ENCODE measurements at places on chromosomes 4 and X.

DNA sequence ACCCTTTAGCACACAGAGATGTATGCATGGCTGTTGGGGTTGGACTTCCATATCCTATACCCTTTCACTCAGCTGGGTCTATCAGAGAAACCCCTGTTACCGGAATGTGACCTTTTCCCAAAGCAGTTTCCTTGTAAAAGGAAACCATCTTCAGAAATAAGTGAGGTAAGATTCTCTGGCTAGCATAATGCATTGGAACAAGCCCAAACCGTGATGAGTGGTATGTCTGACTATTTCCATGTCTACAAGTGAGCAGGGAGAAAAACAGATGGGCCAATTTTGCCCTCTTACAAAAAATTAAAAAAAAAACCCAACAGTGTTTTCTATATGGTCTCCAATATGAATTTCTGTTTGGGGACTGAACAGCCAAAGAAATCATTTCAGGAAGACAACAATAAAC is 283.9 kb downstream of the SMARCA1 start:
- no peak for DNase-seq
- H3K4me3 ChIP-seq, result no peak overlapping the region
- H3K36me3 ChIP-seq, result no peaks in the 10 kb centered on the region
- no peaks in the 10 kb centered on the region for H3K4me1 ChIP-seq
- no peaks in the 10 kb centered on the region for H3K27me3 ChIP-seq
- no peak overlapping the region for H3K27ac ChIP-seq

GRCh38 chrX:39560271-39560670 is 537.5 kb downstream of the BCOR start:
- no peaks in the 10 kb centered on the region for H3K27me3 ChIP-seq
- peaks cover 22% of the 10 kb centered on the region for H3K4me1 ChIP-seq
- no peak overlapping the region for H3K27ac ChIP-seq
- H3K36me3 ChIP-seq, result no peaks in the 10 kb centered on the region

- no peak for DNase-seq
- no peak overlapping the region for H3K4me3 ChIP-seq
- H3K27me3 ChIP-seq, result no peaks in the 10 kb centered on the region
- peaks cover 9% of the 10 kb centered on the region for H3K4me1 ChIP-seq
- no peaks in the 10 kb centered on the region for H3K36me3 ChIP-seq
- H3K27ac ChIP-seq, result no peak overlapping the region
Observed at GRCh38 chr4:89489338-89489771, 181.8 kb upstream of the GPRIN3 start.

GRCh38 chr4:114282937-114283336 is 303.5 kb upstream of the ARSJ start:
- peaks cover 8% of the 10 kb centered on the region for H3K27me3 ChIP-seq
- H3K4me1 ChIP-seq, result peaks cover 14% of the 10 kb centered on the region
- H3K27ac ChIP-seq, result no peak overlapping the region

DNA sequence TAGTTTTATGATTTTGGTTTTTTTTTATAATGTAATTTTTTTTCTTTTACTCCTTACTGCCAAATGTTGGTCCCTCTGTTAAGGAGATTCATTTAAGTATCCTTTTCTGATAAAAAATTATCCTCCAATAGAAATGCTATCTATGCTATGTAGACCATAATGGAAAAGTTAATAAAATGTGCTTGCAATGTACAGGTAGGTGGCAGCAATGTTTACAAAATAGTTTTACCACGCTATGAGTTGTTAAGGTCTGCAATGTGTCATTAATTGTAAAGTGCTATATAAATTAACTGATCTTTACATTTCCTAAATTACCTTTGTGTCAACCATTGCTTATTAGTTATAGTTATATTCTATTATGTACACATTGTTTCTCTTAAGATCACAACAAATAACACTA is 3.8 kb upstream of the CENPC start:
- H3K27me3 ChIP-seq, result no peaks in the 10 kb centered on the region
- H3K4me3 ChIP-seq, result peak overlapping the region; percentile 86
- peaks cover 51% of the 10 kb centered on the region for H3K4me1 ChIP-seq
- H3K27ac ChIP-seq, result peak overlapping the region; percentile 93

GRCh38 chr4:135564090-135564489 is 1362.5 kb upstream of the PABPC4L start:
- H3K27me3 ChIP-seq, result no peaks in the 10 kb centered on the region
- H3K4me1 ChIP-seq, result no peaks in the 10 kb centered on the region
- H3K27ac ChIP-seq, result no peak overlapping the region
- DNase-seq, result no peak

DNA sequence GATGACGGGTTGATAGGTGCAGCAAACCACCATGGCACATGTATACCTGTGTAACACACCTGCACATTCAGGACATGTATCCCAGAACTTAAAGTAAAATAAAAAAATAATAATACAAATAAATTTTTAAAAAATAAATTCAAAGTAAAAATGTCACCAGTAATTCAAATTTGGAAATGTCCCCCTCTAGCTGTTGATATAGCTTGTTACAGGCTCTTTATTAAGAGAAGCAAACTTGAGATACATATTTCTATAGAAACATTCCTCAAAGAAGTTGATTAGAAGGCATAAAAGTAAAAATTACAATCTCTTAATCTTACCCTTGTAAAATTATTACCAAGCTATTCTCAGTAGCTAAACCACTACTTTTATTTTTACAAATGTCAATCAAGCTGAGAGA is 1397.0 kb downstream of the FAM133A start:
- no peaks in the 10 kb centered on the region for H3K4me1 ChIP-seq
- H3K36me3 ChIP-seq, result no peaks in the 10 kb centered on the region
- no peak overlapping the region for H3K27ac ChIP-seq
- no peak for DNase-seq
- H3K4me3 ChIP-seq, result no peak overlapping the region

DNA sequence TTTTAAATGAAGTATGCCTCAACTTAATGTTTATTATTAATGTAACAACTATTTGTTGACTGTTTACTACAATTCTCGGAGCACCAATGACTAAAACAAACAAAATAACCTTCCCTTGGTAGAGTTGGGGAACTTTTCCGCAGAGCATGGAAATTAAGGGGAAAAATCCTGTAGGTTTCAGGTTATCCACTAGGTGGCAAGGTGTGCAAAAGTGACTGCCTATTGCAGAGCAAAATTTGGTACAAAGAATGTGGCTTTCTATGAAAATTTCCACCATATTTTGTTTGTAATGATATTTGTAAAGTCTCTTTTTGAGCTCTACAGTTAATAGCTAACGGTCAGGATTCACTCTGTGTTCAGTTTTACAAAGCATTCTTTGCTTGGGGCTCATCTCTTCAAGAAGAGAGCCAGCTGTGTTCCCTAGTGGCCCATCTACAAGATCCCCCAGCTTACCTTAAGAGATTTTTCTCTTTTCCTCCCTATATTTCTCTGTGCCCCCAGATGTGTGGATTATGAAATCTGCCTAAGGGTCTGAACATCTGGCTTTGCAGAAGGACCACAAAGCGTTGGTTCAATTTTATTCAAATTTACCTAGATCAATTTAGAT is 61.1 kb downstream of the FBXO8 start:
- no peak for DNase-seq
- no peak overlapping the region for H3K27ac ChIP-seq
- no peak overlapping the region for H3K4me3 ChIP-seq
- peaks cover 9% of the 10 kb centered on the region for H3K4me1 ChIP-seq

DNA sequence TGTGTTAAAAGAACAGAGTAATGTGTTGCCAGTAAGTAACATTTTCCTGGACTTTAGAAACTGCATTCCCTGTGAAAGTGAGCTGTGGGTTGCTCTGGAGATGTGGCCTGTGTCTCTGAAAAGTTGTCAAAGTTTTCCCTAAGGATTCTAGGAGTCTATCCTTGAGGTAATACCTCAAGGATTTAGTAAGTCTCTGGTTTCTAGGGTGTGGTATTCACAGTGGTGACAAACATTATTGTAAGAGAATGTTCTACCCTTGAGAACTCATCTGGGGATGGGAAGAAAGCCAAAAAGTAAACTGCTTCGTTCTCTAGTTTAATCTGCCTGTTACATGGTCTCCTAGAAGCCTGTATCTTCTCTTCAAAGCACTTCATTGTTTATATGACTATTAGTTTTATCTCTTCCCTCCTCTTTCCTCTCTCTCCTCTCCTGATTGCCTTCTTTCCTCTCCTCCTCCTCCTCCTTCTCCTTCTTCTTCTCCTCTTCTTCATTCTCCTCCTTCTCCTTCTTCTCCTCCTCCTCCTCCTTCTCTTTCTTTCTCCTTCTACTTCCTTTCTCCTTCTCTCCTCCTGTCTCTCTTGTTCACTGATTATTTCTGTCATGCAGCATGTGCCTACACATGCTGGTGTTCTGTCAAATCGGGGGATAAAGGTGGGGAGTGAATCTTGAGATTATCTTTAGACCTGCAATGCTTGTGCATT is 321.3 kb downstream of the PTTG2 start:
- H3K27me3 ChIP-seq, result no peaks in the 10 kb centered on the region
- H3K27ac ChIP-seq, result no peak overlapping the region
- H3K36me3 ChIP-seq, result no peaks in the 10 kb centered on the region
- H3K4me1 ChIP-seq, result no peaks in the 10 kb centered on the region
- H3K4me3 ChIP-seq, result no peak overlapping the region

Data from activated B cell treated with CpG ODN at 0.5 μM for 24 hours (primary cell).